ENCODE measurements at places on chromosomes 5 and 9.
A peak's percentile ranks its signal among the peaks of the same experiment; 100 is the strongest.

DNA sequence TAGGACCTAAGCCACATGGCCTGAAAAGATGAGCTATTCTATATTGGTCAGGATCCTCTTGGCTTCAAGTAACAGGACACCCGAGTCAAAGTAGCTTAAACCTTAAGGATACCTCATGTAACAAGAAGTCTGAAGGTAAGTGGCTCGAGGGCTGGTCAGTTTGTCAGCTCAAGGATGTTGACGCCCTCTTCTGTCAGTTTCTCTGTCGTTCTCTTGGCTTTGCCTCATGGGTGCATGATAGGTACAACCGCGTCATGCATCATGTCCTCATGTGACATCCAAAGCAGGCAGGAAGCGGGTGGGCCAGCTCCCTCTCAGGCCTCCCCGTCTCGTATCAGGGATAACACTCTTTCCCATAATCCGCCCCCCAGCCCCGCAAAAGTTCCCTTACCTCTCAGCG is 22.1 kb upstream of the TCERG1 start:
- DNase-seq: no peak

GRCh38 chr5:66870708-66871107 is 274.5 kb downstream of the MAST4 start:
- no peak for DNase-seq

GRCh38 chr5:170464280-170465127 is 39.3 kb upstream of the KCNIP1 start:
- no peak for DNase-seq

DNA sequence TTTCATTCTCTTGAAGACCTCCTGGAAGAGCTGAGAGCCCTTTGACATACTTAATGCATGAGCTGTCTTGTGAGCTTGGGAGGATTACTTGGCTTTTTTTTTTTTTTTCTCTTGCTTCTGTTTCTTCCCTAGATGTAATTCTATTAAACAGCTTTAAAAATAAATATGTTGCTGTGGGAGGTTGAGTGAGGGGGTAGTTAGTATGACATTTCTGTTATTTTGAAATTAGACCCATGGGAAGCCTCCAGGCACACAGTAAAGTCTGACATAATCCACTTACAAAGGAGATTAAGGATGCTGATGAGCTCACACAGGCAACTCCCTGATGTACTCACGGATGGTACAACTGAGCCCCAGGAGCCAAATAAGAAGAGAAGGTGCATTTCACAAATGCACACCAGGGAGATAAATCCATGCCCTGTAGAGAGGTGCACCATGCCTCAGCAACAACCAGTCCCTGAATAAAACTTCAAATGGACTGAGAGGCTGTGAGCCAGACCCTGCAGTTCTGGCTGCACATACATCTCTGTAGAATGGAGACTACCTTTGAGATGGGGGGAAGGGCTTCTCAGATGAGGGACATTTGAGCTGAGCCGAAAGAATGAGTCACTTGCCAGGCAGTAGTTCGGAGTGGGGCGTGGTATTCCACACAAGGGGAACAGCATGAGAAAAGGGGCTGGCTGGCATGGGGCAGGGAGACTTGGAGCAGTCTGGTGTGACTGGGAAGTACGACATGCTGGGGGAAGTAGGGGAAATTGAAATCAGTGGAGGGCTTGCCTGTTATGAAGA is 68.7 kb downstream of the ACTL7B start:
- DNase-seq: no peak

GRCh38 chr9:133980864-133981588 is 11.1 kb downstream of the VAV2 start:
- no peak for DNase-seq

- DNase-seq: no peak
These were observed 210.5 kb downstream of the NXNL2 start for GRCh38 chr9:88745276-88746001.

- DNase-seq: no peak
These were observed 12.3 kb downstream of the FCN2 start for GRCh38 chr9:134892820-134893420.

DNA sequence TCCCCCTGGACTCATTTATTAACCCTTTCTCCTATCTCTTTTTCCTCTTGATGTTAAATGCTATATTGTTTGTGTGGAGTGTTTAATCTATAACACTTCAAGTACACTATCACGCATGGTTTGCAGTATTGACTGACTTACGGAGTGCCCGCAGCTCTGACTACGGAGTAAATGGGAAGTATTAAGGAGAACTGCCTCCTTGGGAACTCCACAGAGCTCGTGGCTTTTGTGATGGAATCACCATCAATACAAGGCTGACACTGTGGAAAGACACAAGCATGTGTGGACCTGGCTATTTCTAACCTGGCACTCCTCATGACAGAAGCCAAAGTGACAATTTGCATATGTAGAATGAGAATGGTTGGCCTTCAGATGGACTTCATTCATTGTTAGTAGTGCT is 66.2 kb downstream of the SFXN1 start:
- no peak for DNase-seq

DNA sequence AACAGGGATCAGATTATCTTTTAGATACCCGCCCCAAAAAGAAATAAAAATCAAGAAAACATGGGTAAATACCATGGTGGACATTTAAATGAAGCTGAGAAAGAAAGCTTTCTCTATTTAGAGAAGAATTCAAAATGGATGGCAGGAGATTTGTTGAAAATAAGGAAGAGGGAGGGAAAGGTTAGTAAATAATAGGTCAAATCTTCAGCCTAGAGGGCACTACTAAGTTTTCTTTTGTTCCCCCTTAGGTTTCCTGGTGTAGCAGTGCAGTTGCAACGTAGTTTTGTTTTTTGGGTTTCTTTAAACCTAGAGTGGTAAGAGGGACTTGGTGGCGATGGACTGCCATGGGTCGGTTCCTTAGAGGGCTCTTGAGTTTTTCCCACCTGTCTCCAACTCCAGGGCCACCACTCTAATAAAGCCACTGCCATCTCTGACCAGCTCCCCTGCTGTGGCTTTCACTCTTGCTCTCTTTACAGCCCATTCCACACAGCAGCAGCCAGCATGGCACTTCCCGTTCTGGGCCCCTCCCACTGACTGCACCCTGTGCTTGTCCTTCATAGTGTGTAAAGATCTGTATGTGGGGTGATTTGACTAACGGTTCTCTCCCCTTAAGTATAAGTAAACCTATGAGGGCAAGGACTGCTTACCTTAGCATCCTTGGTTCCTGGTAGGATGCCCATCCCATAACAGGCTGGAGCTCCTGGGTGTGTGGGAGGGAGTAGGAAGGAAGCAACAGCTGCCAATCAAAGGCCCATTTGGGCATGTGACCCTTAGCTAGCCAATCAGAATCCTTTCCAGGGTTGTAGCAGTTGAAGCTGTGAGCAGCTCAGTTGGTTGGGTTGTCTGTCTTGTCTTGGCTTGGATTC is 118.3 kb downstream of the SLC1A3 start:
- no peak for DNase-seq

DNA sequence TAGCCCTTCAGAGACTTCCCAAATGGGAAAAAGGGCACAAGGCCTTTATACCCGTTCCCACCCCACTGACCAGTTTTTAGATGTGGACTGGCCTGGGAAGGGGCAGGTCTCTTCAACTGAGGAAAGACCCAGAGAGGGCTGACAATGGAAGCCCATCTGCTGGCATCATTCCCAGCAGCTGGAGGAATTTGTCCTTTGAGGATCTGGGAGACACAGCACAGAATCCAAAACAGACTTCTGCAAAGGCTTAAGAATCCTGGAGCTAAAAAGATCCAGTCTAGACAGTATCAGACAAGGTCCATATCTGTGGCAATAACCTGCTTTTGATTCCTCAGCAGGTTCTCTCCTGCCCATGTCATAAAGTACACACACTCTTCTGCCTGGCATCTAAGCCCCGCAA is 329.2 kb downstream of the TMEM167A start:
- DNase-seq: no peak

- no peak for DNase-seq
These were observed 41.8 kb upstream of the NFIL3 start for GRCh38 chr9:91465420-91465819.

DNA sequence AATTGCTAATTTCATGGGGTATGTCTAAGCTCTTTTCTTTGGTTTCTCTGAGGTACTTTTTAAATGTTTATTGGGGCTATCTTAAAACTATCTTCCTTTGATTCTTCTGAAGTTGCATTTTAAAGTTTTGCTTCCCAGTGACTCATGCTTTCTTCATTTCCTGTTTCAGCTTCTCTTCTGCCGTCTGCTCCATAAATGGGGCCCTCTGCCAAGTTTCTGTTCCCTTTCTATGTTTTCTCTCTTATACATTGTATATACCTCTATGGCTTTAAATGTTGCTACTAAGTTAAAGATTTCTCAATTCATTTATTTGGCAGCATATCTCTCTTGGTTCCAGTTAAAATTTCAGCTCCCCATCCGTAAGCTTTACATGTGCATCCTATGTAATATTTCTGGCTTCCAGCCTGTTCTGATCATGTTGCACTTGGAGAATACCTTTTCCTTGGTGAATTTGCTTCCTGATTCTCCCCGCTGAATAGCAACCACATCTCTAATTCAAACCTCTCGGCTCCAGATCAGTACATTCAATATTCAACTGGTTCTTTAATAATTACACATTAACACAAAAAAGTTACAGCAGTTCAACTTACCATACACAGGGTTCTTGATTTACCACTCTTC is 125.3 kb downstream of the ST8SIA4 start:
- DNase-seq: no peak

DNA sequence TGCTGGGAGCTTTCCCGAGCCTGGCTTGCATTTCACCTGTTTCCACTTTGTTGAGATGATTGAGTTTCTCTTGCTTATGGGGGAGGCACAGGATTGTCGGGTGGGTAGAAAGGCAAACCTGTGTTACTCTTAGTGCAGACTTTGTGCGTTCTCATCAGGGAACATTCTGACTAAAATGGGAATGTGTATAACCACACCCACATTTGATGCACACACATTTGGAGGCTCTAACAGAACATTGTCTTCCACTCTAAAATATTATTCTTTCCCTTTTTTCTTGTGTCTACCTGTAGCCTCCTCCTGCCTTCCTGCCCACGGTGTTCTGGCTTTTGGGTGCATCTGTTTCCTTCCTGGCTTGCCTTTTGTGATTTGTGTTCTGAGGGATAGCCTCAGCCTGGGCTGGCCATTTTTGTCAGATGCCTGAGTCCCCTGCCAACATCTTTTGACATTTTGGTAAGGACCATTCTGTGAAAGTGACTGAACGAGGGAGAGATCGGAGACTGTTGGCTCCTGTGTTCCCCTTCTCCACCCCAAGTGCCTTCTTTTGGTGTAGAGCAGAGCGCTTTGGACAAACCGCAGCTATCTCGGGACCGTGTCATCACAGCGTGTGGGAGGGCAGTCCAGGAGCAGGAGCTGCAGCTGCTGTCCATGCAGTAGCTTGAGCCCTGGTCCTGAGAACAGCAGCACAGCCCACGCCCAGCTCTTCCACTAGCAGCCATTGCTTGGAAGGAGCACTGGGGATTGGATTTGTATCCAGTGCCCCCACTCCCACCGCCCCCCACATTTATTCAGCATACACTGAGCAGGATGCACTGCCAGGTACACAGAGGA is 101.4 kb downstream of the ARHGAP26 start:
- DNase-seq: no peak

- no peak for DNase-seq
These were observed 24.1 kb downstream of the RANBP3L start for GRCh38 chr5:36277521-36278176.

GRCh38 chr5:8686707-8687106 is 817.8 kb downstream of the MTRR start:
- no peak for DNase-seq

GRCh38 chr5:97118261-97119006 is 24.0 kb downstream of the LIX1 start:
- no peak for DNase-seq

- DNase-seq: no peak
These were observed 179.6 kb upstream of the PITX1 start for GRCh38 chr5:135213466-135214239.

DNA sequence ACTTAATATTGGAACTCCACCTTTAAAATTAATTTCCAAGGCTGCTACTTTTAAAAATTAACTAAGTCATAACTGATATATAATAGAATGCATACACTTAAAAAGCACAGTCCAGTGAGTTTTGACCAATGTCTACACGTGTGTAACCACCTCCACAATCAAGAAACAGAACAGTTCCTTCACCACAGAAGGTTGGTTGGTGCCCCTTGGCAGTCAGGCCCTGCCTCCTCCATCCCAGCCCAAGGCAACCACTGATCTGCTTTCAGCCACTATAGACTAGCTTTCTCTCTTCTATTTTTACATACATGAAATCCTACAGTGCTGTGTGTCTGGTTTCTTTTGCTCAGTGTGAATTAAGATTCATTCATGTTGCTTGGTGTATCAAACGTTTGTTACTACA is 215.2 kb downstream of the CRB2 start:
- no peak for DNase-seq

GRCh38 chr9:29976981-29977380 is 2403.7 kb upstream of the C9orf72 start:
- DNase-seq: no peak

GRCh38 chr9:2390028-2390427 is 231.6 kb upstream of the VLDLR start:
- DNase-seq: no peak

DNA sequence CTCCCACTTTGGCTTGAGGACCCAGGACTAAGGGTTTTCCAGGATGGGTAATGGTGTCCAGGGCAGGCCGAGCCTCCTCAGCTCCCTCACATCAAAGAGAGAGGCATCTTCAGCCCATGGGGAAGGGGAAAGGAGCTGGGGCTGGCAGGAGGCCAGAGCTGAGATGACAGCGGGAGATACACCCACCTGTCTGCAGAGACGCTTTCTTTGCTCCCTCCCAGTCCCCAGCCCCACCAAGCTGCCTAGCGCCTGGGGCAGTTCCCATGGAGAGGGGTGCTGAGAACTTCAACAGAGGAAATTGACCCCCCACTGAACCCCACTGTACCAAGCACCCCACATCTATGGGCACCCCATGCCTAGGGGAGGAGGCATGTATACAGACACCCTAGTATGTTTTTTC is 10.6 kb downstream of the PCDH1 start:
- DNase-seq: no peak

GRCh38 chr5:180844432-180844831 is 16.6 kb downstream of the ZFP62 start:
- no peak for DNase-seq

- no peak for DNase-seq
These were observed 52.4 kb downstream of the DMXL1 start for GRCh38 chr5:119123280-119123679.

- peak; percentile 4 for DNase-seq
These were observed 57.7 kb downstream of the DUSP1 start for GRCh38 chr5:172713113-172713808.

DNA sequence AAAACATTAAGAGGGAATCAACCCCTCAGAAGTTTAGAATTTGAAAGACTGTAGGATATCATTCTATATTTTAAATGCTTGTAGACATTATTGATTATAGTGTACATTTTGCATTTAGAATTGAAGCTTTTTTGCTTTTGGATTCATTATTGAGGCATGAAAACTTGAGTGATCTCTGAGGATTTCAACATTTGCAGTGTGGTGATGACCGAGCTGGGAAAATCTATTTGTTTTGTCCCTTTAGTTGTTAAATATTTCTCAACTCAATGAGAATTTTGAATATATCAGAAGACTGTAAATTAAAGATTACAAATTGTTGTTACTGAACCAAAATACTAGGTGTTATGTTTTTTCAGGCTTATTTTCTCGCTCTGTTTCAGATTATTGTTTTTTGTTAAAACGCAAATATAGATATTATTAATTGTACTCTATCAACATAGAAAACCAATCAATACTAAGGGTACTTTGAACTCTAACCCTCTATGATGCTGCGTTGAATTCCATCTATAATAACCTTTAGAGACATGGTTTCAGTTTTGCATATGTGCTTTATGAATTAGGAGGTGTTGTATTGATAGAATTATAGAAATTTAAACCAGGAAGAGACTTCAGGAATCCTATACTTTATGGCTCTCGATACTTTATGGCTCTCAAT is 19.3 kb upstream of the DMRTA1 start:
- no peak for DNase-seq

- DNase-seq: no peak
These were observed 43.4 kb upstream of the VCAN start for GRCh38 chr5:83428126-83428525.

Data from NCI-H1092 treated with DMSO at 0.1 percent for 48 hours (cell line).